Ureter (tissue), 1 donor: ENCODE measurements at places on chromosomes 11 and 22.

DNA sequence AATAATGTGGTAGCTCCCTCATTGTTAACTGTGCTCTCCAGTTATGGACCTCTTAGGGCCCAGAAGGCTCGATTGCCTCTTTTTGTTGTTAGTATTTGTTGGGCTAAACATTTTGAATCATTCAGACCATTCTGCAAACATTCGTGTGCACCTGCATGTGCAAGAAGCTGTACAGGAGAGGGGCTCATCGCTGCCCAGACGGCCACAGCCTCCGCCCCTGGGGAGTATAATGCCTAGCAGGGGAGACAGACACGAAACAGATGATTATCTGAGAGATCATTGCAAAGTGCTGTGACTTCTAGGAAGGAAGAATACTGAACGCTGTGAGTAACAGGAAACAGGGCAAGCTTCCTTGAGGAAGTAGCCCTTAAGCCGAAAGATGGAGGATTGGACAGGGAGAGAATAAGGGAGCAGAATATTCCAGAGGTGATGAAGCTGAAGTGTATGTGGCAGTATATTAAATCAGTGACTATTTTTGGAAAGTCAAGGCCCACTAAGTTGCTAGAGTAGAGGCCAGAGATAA lies 123.3 kb upstream of the RASSF10 start:
- no peak for DNase-seq

DNA sequence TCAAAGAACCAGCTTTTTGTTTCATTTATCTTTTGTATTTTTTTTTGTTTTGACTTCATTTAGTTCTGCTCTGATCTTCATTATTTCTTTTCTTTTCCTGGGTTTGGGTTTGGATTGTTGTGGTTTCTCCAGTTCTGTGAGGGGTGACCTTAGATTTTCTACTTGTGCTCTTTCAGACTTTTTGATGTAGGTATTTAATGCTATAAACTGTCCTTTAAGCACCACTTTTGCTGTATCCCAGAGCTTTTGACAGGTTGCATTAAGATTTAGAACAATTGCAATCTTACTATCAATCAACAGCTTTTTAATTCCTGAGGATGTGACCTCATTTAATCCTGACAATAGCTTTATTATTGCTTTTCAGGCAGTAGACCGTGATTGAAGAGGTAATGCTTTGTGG lies 94.3 kb downstream of the ZNF280B start:
- DNase-seq, result no peak

DNA sequence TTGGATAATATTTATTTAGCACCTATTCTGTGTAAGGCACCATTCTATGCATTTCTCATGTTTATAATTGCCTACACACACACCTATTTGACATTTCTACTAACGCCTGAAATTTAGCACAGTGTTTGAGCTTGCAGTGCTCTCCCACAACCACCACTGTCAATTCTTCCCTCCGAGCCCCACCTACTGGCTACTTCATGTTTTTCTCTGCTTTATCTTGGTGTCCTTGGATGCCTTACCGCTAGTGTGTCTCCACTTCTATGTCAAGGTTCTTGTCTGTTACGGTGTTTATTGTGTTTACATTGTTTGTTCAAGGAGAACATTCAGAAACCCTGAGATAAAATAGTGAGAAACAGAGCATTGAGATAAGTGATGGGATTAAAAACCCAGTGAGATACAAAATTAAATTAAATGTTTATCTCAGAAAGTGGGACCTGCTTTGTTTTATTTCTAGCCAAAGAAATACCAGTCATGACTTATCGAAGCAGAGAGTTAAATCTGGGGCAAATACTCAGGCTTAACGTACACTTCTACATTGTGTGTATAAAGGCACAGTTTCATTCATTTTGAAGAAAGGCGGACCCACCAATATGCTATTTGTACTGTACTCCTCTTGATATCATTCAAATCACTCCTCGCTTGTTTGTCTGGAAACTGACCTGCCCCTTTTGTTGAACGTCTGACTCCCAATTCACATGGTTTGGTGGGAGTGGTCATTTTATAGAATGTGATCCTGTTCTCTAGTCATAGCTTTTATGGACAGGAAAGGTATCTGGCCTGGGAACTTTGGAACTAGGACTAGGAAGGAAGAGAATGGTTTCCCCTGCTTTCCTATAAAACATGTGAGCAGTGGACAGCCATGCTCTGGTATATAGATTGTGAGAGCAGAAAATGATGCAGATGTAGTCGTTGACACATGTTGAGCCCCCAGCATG lies 39.2 kb upstream of the SLC36A4 start:
- no peak for DNase-seq

DNA sequence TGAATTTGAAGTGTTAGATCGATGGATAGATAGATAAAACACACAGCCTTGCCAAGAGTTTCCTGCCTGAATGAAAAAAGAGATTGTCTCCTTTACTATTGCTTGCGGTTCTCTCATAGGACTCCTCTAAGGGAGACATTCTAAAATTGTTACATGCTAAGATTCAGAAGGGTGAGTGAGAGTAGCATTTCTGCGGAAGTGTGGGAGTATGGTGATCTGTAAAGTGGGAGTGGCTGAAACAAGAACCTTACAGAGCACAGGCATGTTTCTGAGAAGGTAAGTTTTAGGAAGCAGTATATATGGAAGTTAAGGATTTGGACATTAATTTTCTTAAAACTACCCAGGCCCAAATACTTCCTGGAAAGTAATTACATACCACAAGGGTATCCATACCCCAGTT lies 139.6 kb downstream of the TRIM44 start:
- DNase-seq, result no peak
